Thymus (tissue), 14 donors: ENCODE measurements at places on chromosomes 2 and 18.

DNA sequence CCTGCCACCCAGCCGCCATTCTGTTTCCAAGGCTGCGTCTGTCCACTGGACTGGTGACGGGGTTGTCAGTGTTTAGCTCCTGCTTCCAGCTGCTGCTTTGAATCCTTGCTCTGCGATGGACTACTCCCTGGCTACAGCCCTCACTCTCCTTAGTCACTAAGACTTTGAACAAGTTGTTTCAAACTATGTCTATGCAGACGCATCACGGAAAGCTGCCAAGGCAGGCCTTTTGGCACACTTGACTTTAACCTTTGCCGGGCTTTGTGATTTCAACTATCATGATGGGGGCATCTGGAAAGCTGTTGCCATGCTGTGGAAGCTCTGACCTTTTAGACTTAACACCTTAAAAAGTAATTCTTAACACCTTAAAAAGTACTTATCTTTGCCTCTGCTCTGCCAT is 54.4 kb downstream of the PDE11A start:
- H3K4me3 ChIP-seq: no peak overlapping the region
- H3K27me3 ChIP-seq: no peaks in the 10 kb centered on the region
- no peak overlapping the region for H3K27ac ChIP-seq

DNA sequence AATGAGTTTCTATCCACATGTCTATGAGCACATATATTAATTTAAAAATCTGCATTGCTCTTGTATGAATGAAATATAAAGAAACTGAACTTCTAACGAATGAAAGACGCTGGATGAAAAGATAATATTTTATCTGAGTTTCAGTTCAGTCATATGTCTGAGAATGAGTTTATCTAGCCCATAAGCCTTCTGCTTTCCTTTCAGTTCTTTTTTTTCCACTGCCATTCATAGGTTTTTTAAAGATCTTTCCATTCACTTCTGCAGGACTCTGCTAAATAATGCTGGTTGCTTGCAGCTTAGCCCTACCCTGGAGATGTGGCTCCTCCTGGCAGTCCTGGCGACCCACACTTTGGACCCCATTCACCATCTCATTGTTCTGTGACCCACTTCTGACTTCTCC is 109.0 kb downstream of the BCL2 start:
- no peak overlapping the region for H3K27ac ChIP-seq
- H3K4me1 ChIP-seq: peaks cover 20% of the 10 kb centered on the region
- no peaks in the 10 kb centered on the region for H3K36me3 ChIP-seq
- DNase-seq: no peak

- H3K27ac ChIP-seq: no peak overlapping the region
- no peak overlapping the region for H3K4me3 ChIP-seq
- DNase-seq: no peak
- H3K4me1 ChIP-seq: no peaks in the 10 kb centered on the region
- no peaks in the 10 kb centered on the region for H3K36me3 ChIP-seq
- H3K27me3 ChIP-seq: no peaks in the 10 kb centered on the region
Measured at GRCh38 chr2:152395572-152395971, 60.6 kb downstream of the FMNL2 start.

DNA sequence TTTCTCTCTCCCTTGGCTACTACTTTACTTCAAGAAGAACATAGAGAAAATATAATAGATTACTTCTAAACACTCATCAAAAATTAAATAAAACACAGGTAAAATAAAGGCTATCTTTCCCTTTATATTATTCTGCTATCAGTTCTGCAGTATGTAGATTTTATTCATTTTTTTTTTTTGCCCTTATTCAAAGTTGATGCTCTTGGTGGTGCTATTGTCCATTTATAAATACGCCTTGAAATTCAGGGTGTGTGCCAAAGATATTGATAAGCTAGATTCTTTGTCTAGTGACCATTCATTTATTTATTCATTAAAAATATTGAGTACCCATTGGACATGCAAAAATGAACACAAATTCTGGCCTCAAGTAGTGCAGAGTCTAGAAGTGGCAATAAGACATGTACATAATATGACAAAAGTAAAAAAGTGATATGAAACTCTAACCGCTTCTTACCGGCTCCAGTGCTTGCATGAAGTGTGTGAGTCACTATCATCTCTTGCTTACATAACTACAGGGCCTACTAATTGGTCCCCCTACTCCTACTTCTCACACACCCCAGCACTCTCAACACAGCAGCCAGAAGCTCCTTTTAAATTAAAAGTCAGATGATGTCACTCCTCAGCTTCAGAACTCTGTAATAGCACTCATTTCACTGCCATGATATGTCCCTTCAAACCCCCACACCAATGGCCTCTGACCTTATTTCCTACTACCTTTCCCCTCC is 208.3 kb upstream of the FANCL start:
- no peak overlapping the region for H3K27ac ChIP-seq
- H3K4me3 ChIP-seq: no peak overlapping the region
- H3K4me1 ChIP-seq: no peaks in the 10 kb centered on the region

GRCh38 chr2:174692256-174692919 is 71.9 kb downstream of the CHRNA1 start:
- H3K27me3 ChIP-seq: peaks cover 18% of the 10 kb centered on the region
- H3K27ac ChIP-seq: no peak overlapping the region
- H3K4me3 ChIP-seq: no peak overlapping the region
- no peak for DNase-seq

DNA sequence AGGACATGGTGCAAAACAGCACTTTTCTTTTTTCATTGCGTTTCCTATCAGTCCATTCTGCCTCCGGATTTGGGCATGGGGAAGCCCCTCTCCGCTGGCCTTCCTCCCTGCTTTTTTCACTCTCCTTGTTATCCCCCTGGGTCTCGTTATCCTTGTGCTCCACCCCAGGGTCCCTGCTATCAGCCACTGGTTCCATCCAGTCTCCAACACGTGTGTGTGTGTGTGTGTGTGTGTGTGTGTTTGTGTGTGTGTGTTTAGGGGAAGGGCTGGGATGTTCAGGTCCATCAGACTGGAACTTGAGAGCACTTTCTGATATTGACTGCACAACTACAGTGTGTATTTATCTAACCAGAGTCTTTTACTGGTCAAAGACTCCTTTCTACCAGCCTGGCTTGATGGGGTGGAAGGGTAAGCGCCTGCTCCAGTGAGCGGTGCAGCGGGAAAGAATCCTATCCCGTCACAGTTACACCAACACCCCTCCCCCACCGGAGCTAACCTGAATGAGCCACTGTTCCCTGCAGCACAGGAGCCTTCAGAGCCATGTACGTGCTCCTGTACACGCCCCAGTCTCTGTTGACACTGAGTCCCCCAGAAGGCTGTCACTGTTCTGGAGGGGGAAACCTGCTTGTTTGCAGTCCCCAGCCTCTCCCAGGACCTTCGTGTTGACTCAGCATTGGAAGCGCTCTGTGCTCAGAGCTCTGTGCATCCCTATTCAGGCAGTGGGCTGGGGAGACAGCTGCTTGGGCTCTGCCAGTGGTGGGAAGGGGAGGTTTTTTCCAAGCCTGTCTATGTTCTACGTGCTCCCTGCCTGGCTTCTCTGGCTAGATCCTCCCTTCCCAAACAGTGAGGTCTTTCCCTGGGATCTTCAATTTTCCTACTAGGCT is 4.6 kb downstream of the INHA start:
- no peak for DNase-seq
- H3K27me3 ChIP-seq: peaks cover 65% of the 10 kb centered on the region
- no peak overlapping the region for H3K4me3 ChIP-seq

DNA sequence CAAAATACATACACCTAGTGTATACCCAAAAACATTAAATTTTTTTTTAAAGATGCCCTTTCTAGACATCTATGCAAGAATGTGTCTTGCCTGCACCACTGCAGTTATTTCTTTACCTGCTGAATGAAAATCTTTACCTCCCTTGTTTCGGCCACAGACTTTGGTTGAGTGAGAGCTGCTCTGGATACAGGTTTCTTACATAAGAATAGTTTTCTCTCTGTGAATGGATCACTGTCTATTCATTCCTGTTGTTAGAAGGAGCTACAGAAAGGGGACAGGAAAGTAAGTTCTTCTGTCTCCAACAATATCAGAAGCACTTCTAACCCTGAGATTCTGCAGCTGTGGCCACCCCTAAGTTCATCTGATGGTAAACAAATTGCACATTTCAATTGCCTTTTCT is 113.0 kb upstream of the CDCA7 start:
- H3K4me3 ChIP-seq: no peak overlapping the region
- H3K27me3 ChIP-seq: no peaks in the 10 kb centered on the region
- H3K27ac ChIP-seq: no peak overlapping the region
- no peaks in the 10 kb centered on the region for H3K36me3 ChIP-seq

DNA sequence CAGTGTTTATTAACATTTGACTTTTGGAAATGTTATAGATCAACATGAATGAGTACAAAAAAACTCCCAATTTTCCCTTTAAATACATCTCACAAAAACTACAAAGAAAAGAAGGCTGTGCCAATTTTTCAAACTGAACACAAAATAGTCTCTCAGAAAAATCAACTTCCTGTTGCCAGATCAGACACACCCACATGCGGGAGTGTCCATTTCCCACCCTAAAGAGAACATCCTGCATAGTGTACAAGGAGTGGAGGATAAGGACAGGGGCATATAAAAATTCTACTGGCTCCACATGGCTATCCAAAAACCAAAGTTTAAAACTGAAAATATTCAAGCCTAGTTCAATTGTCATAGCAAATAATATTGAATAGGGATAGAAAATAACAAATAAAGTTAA is 165.3 kb downstream of the ATAD2B start:
- no peak overlapping the region for H3K27ac ChIP-seq
- no peaks in the 10 kb centered on the region for H3K4me1 ChIP-seq
- peaks cover 12% of the 10 kb centered on the region for H3K36me3 ChIP-seq
- no peak overlapping the region for H3K4me3 ChIP-seq
- DNase-seq: no peak

DNA sequence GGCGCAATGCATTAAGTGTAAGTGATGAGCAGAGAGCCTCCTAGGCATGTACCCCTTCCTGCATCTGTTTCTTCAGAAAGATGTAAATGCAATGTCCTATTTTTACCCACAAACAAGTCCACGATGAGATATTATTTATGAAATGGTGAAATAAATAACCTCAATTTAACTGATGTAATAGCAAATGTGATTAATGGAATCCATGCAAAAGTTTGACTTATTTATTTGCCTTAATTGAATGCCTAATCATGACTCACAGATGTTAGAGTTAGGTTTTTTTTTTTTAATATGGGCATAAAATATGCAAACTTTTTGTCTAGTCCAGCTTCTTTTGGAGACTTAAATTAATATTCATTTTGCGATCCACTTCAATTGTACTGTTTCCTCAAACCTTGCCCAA is 67.7 kb upstream of the ITGA4 start:
- peaks cover 9% of the 10 kb centered on the region for H3K4me1 ChIP-seq
- no peaks in the 10 kb centered on the region for H3K36me3 ChIP-seq

DNA sequence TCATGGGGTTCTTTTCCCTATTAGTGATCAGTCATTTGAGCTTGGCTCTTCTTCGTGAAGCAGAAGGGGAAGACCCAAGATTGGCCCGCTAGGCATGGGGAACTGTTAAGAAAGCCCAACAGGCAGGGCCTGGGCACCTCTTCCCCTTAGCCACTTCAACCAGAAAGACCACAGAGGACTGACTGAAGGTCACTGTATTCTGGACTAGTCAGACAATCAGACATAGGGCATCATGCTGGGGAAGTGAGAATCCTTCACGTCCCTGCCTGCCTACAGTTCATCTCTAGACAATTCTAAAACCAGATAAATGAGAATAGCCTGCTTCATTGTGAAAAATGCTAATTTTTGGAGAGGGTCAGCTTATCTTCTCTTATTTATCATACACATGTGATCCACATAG is 28.1 kb downstream of the FAP start:
- no peaks in the 10 kb centered on the region for H3K36me3 ChIP-seq
- H3K4me3 ChIP-seq: no peak overlapping the region

GRCh38 chr2:45915523-45915922 is 264.0 kb downstream of the PRKCE start:
- no peak overlapping the region for H3K27ac ChIP-seq
- no peak overlapping the region for H3K4me3 ChIP-seq
- DNase-seq: no peak
- H3K27me3 ChIP-seq: no peaks in the 10 kb centered on the region
- H3K36me3 ChIP-seq: no peaks in the 10 kb centered on the region

- H3K4me1 ChIP-seq: no peaks in the 10 kb centered on the region
- H3K4me3 ChIP-seq: no peak overlapping the region
- no peaks in the 10 kb centered on the region for H3K36me3 ChIP-seq
- H3K27me3 ChIP-seq: no peaks in the 10 kb centered on the region
- no peak overlapping the region for H3K27ac ChIP-seq
Measured at GRCh38 chr2:64876137-64876647, 113.0 kb upstream of the SLC1A4 start.

DNA sequence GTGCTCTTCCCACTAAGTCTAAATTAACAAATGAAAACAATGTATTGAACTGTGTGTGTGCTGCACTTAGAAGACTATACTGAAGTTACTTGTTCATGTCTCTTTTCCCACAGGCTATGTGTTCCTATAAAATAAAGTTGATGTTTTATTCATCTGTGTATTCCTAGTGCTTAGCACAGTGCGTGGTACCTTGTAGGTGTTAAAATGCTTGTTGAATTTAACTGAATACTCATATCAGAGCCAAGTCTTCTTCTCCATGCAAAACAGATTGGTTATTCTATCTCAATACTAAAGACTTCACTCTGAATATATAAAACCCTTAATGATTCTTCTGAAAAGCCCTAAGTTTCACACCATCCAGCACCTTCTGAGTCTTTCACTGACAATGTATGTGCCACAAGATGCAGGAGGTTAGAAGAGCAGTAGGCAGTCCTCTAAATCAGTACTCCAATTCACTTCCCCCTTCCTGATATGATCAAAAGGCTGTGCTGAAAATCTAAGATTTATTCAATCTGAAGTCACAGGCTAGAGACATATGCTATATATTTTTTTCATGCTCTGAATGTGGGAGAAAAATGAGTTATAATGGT is 231.7 kb upstream of the CCDC150 start:
- H3K27me3 ChIP-seq: no peaks in the 10 kb centered on the region
- no peaks in the 10 kb centered on the region for H3K4me1 ChIP-seq
- no peak for DNase-seq
- H3K27ac ChIP-seq: no peak overlapping the region

DNA sequence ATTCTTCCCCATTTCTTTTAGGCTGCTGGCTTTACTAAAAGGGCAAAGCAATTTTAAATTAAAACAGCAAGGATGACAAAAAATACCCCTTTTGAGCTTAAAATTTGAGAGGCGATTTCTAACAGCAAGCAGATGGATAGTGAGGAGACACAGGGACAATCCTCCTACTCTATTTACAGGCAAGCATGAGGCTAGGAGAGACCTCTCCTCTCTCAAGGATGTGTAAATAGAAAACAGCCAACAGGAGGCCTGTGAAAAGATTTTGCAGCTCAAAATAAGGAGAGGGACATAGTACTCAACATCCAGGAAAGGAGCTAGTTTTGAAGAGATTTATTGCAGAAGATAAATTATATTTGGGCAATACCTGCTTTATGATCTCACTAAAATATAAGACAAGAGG is 53.8 kb downstream of the LINC00305 start:
- H3K36me3 ChIP-seq: no peaks in the 10 kb centered on the region
- no peak for DNase-seq
- no peaks in the 10 kb centered on the region for H3K4me1 ChIP-seq
- H3K4me3 ChIP-seq: no peak overlapping the region
- H3K27ac ChIP-seq: no peak overlapping the region
- no peaks in the 10 kb centered on the region for H3K27me3 ChIP-seq
